ENCODE measurements at places on chromosomes 4 and X.
A peak's percentile ranks its signal among the peaks of the same experiment; 100 is the strongest.

DNA sequence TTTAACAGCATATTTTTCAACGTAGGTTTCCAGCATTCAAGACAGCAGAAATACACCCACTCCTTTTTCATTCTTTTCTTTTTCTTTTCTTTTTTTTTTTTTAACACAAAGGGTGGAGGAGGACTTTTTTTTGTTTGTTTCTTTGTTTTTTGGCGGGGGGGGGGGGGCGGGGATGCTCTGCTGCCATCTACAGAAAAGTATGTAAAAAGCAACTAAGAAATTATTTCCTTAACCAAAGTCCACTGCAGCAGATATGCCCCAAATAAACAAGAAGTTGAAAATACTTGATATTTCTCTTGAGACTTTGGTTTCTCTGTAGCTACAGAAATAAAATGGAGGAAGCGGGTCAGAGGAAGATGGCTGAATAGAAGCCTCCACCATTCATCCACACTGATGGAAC is 63.2 kb upstream of the PBDC1 start:
- no peak for DNase-seq

DNA sequence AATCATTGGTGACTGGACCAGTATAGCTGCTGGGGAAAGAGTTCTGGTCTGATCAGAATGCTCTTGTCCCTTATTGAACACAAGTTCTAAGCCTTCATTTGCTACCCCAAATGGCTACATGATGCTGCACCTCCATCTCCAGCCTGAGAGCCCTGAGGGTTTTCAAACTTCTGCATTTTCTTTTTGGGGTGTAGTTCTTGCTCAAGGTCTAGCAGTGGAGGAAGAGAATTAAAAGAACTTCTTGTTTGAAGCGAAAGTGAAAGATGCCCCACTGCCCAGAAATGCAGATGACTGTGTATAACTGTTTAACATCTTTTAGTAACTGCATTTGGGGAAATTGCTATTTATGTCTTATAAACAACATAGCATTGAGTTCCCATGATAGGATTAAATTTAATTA is 38.5 kb downstream of the LAMTOR3 start:
- no peak for DNase-seq

DNA sequence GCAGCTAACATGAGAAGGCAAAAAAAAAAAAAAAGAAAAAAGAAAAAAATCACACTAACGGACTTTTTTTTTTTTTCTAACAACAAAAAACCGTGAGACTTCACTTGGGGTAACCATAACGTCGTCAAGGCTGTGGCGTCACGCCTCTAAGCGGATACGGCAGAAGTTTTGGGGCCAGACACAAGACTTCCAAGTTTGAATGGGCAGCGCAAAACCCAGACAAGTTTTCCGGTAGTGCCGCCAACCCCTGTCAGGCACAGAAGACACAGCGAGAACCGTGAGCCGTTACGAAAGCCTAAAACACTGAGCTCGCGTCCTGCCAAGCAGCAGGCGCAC is 556 bp upstream of the SMARCA5 start:
- no peak for DNase-seq

DNA sequence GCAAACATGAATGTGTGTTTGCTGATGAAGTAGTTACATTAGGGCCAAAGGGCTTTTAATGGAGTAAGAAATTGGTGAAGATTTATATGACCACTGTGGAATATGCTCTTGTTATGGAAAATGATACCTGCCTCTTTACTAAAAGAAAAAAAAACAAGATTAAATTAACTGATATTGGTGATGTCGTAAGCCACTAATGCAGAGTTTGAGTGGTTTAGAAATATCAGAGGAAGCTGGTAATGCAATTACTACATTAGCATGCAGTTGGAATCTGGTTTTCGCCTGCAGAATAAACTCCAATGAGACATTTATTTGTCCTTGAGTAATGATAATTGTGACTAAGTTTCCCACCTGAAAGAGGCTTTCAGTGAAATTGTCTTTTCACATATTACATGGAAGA is 597.9 kb downstream of the GALNTL6 start:
- DNase-seq, result no peak

DNA sequence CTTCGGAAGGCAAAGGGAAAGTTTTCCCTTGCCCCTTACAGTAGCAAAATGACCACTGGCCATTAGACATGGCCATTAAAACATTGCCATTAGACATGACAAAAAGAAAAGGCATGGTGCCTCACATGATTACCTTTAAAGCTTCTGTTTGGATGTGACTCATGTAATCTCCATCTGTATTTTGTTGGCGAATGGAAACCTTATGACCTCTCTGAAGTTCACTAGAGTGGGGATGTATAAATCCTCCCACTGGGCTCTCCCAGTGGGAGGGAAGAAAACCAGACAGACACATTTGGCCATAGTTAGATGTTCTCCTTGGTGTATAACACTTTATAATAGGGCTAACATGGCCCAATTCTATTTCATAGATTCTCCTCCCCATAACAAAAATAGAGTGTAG is 152.6 kb downstream of the MAGEB17 start:
- DNase-seq, result no peak

DNA sequence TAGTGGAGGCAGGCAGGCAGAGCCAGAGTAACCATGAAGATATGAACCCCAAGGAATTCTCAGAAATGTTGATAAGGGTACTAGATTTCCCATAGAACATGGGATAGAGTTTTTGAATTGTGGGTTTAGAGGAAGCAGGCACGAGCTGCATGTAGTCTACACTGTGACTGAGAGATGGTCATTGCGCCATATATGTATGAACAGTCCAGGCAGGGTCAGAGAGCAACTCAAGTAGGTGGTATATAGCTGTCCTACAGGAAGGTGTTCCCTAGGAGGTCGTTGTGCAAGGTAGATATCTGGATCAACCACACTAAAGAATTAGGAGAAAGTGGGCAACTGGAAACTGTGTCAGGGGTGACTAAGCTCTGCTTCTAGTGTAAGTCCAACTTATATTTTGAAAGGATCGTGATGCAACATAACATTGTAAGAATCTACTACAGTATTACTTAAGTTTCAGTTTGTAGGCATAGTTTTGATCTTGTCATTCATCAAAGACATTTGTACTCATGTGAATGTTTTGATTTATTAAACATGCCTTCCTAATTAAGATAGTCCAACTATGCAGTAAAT is 94.6 kb downstream of the HPGD start:
- DNase-seq, result no peak

DNA sequence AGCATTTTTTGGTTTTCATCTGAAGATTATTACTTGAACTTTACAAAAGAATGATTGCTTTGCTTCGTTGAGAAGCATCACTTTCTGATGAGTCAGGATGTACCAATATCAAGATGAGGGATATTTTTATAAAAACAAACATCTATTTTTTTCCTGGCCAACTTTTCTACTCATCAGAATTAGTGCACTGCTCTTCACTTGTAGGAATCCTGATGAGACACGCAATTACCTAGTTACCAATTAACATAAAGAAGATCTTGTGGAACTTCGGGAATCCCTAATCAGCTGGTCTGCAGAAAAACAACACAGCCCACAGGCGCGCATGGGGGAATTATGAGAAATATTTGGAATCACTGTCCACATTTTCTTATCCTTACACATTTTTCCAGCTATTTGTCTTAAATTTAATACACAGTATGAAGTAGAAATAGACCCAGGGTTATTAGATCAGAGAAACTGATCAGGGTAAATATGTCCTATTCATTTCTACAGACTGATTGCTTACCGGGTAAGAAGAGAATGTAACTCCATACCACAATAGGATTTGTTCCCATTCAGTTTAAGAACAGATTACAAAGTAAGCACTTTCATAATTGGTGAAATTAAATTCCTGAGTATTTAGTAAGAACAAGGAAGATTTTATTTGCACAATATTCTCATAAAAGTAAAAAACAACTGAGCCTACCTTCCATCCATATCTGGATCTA is 50.9 kb downstream of the MFAP3L start:
- DNase-seq, result no peak

DNA sequence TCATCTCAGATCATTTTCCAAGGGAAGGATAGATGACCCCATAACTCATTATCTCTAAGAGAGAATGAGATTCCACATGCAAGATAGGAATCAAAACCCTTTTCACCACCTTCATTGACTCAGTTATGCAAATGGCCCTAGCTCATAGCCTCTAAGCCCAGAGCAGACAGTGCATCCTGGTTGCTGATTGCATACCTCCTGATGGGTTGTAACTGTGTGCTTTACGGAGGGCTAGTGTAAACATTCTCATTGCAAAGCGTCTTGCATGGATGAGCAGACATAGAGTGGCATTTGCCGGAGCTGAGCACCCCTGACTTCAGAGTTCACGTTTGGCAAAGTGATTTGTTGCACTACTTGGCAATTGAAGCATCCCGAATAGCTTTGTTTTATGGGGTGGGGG is 151.0 kb downstream of the VCX3A start:
- no peak for DNase-seq

GRCh38 chr4:53480909-53481308 is 103.5 kb downstream of the FIP1L1 start:
- DNase-seq, result no peak

DNA sequence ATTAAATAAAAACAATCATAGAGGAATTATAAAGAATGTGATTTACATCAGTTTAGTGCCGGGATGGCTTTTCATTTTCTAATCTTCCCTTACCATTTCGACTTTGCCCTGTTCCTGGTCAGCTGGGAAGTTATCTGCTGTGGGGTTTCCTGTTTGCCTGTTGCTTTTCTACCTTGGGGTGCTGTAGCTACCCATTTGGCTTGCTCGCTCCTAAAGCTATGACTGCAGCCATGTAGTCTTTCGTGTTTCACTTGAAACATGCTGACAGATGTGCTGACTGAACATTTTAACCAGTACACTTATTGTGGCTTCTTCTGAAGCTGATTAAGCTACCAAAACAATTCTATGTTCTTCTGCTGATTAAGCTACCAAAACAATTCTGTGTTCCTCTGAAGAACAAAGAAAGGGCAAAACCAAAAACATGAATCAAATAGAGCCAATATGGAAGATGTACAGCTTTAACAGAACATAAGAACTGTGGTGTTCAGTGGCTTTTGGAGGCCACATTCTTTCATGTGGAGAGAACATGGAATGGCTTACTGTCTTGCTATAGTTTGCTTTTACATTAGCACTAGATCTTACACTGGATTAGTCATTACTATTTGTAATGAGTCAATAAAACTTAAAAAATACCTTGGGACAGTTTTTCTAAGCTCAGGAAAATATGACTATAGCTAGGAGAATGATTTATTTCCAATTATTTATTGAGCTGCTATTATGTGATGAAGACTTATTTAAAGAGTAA is 440.4 kb downstream of the SPRY1 start:
- no peak for DNase-seq

GRCh38 chr4:123562994-123563750 is 166.6 kb downstream of the SPRY1 start:
- DNase-seq, result no peak

GRCh38 chr4:14254926-14255325 is 627.4 kb upstream of the BOD1L1 start:
- peak; percentile 56 for DNase-seq

DNA sequence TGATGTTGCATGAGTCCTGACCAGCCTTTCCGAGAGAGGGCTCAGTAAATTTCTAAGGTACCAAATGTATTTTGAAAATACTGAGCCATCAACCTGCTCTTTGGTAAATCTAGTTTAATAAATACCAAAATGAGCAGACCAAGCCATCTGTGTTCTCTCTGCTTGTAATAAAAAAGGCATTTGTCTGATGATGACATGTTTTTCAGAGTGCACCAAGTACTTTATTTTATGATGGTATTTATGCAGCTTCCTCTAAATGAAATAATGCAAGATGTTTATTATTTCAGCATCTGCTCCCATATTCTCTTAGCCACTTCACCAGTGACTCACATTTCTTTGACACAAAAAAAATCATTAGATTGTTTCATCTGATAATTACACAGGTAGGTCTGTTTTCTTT is 700.5 kb downstream of the TRIML1 start:
- DNase-seq, result no peak

DNA sequence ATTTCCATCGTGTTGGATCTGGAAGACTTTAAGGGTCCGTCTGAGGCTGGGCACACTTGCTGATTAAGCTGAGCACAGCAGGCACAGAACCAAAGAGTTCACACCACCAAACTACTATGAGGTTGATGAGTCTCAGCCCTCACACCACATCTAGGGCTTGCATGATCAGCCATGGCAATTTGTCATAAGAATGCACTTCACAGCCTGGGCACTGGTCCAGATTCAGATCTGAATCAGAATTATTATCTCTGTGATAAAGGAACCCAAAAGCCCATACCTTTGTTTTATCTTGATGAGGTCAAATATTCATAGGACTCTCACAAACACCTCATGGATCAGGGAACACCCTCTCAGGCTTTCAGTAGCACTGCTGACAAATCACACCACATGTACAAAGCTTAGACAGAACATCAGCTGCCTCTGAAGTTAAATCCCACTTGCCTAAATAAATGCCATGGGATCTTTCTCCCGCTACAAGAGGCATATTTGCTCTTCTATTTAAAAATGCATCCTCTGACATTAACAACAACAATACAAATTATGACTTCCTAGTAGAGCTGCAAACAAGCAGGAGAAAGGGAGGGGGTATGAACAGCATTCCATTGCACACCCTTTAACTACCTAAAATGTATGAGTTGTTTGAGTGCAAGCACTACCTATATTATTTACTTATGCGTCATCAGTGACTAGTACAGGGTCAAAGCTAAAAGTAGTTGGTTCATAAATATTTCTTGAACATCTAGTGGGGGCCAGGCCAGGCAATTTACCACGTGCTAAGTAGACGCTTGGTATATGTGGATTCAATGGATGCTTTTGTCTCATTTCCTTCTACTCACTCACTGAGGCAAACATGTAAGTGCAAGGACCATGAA is 186.3 kb upstream of the FGF13 start:
- DNase-seq, result no peak

DNA sequence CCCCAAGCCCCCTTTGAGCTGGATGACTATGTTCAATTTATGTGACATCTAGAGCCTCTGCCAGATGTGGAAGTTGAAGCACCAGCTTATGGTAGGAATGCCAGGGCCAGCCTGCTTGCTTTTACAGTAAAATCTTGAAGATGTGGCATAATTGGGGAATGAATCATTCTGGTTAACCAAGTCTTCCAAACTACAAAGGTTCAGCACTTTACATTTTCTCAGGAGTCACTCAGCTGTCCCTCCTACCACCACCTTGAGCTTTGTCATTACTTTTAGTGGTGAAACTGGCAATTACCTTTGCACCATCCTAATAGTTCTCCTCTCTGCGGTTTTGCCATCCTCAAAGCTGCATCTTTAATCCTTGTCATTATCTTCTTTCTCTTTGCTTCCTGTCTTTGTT is 172.2 kb downstream of the HS6ST2 start:
- DNase-seq, result no peak

DNA sequence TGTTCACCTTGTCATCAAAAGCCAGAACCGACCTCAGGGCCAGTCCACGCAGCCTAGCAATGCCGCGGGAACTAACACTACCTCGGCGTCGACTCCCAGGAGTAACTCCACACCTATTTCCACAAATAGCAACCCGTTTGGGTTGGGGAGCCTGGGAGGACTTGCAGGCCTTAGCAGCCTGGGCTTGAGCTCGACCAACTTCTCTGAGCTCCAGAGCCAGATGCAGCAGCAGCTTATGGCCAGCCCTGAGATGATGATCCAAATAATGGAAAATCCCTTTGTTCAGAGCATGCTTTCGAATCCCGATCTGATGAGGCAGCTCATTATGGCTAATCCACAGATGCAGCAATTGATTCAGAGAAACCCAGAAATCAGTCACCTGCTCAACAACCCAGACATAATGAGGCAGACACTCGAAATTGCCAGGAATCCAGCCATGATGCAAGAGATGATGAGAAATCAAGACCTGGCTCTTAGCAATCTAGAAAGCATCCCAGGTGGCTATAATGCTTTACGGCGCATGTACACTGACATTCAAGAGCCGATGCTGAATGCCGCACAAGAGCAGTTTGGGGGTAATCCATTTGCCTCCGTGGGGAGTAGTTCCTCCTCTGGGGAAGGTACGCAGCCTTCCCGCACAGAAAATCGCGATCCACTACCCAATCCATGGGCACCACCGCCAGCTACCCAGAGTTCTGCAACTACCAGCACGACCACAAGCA is 898 bp downstream of the UBQLN2 start:
- DNase-seq, result peak; percentile 53
